ENCODE measurements at places on chromosomes 2 and 18.
A peak's percentile ranks its signal among the peaks of the same experiment; 100 is the strongest.

DNA sequence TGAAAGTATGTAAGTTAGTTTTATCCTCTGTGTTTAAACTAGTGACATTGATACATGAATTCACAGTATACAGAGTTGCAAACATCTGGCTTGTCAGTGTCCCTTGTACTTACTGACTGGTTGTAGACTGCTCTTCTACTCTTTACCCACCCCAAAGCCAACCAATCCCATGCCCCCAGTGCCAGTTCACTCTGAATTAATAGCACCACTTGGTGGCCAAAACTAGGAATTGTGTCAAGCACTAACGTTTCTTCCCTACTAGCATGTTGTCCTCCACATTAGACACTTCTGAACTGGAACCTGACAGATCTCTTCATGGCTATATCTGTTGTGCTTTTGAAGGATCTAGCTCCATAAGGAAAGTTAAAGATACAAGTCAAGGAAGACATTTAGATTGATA lies 27.2 kb upstream of the OTX1 start:
- peaks cover 7% of the 10 kb centered on the region for H3K36me3 ChIP-seq
- no peaks in the 10 kb centered on the region for H3K4me1 ChIP-seq
- H3K4me3 ChIP-seq, result no peak overlapping the region
- no peak overlapping the region for H3K27ac ChIP-seq

DNA sequence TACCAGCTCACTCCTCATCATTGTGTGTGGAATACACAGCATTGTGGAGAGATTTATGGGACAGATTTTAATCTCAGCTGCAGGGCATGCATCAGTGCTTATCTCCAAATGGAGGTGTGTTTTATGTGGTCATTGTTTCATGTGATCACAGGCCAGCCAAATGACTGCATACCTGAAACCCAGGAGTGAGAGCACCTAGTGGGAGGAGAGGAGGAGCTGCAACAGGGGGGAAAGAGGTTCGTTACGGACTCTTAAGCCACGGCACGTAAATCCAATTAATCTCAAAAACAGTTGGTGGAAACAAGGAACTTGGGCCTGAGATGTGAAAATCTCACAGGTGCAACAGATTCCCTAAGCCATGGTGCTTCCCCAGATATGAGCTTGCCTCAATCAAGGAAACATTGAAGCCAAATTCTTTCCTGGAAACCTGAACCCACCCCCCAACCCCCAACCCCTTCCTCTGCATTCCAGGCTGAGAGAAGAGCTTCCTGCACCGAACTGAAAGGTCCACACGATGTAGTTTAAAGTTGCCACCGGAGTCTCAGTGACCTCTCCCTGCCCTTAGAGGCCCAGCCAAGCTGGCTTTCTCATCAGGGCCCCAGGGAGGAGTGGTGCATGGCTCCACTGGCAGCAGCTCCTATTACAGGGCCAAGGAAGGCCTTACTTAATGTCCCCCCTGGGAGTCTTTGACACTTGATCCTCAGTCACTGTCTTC lies 167.4 kb downstream of the C1D start:
- H3K36me3 ChIP-seq, result no peaks in the 10 kb centered on the region
- H3K4me3 ChIP-seq, result no peak overlapping the region
- no peak overlapping the region for H3K27ac ChIP-seq

- H3K27me3 ChIP-seq, result no peaks in the 10 kb centered on the region
- H3K4me3 ChIP-seq, result no peak overlapping the region
- H3K36me3 ChIP-seq, result no peaks in the 10 kb centered on the region
- no peaks in the 10 kb centered on the region for H3K4me1 ChIP-seq
- no peak overlapping the region for H3K27ac ChIP-seq
- no peak for DNase-seq
Measured at GRCh38 chr2:78839259-78839658, 186.2 kb upstream of the REG3G start.

DNA sequence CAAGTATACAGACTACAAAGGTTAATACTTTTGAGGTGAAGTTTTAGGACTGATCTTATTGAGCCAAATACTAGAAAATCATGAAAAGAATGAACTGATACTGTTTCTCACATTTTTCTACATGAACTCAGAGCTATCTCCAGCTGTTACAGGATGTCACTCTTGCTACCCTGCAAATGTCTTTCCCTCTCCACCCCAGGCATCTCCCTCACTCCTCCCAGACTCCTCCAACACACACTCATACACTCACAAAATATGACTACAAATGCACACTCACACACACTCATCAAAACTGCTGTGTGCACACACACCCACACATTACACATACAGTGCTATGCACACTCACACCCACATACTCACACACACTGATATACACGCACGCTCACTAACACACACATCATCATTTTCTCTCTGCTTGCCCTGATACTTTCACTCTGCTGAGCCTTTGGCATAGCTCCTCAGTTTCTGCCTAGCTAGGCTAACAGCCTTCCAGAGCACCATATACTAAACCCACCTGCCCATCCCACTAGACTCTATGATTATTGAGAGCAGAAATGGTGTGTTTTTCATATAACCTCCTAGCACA lies 273.3 kb downstream of the CD226 start:
- H3K27me3 ChIP-seq, result no peaks in the 10 kb centered on the region
- H3K36me3 ChIP-seq, result no peaks in the 10 kb centered on the region
- H3K4me3 ChIP-seq, result no peak overlapping the region
- no peak for DNase-seq
- no peak overlapping the region for H3K27ac ChIP-seq

GRCh38 chr2:133657591-133657990 lies 89.3 kb upstream of the NCKAP5 start:
- H3K4me1 ChIP-seq, result peaks cover under 1% of the 10 kb centered on the region
- H3K4me3 ChIP-seq, result no peak overlapping the region
- no peak for DNase-seq
- H3K36me3 ChIP-seq, result no peaks in the 10 kb centered on the region
- H3K27ac ChIP-seq, result no peak overlapping the region

DNA sequence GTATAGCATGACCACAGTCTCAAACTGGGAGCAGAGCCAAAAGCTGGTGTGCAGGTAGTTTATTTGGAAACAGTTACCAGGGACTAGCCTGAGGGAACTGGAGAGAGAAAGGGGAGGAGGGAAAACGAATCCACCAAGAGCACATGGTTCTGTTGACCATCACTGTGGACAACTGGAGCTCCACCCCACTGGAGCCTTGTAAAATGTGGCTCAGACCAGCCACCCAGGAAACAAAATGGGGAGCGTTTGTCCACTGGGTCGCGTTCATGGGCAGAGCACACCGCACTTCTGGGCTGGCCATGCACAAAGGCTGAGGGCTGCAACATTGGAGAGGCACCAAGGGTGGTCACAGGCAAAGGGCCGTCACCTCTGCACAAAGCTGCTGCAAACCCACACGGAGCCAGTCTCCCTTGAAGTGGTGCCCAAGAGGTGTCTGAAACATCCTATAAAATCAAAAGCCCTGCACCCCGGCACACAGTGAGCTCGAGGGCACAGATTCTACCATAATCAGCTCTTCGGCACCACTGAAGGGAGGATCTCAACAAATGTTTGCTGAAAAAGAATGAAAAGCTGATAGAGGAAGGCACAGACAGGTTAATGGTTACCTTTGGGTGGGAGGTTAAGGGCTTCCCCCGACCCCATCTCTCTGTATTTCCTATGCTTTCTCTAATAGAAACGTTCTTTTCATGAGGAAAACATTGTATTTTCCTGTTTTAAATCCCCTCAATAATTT lies 192.9 kb downstream of the INHBB start:
- DNase-seq, result no peak
- no peaks in the 10 kb centered on the region for H3K4me1 ChIP-seq
- no peak overlapping the region for H3K27ac ChIP-seq
- H3K27me3 ChIP-seq, result no peaks in the 10 kb centered on the region
- no peaks in the 10 kb centered on the region for H3K36me3 ChIP-seq

- H3K4me3 ChIP-seq, result no peak overlapping the region
- no peaks in the 10 kb centered on the region for H3K36me3 ChIP-seq
- H3K27me3 ChIP-seq, result no peaks in the 10 kb centered on the region
Measured at GRCh38 chr2:222774941-222775340, 85.9 kb upstream of the ACSL3 start.

DNA sequence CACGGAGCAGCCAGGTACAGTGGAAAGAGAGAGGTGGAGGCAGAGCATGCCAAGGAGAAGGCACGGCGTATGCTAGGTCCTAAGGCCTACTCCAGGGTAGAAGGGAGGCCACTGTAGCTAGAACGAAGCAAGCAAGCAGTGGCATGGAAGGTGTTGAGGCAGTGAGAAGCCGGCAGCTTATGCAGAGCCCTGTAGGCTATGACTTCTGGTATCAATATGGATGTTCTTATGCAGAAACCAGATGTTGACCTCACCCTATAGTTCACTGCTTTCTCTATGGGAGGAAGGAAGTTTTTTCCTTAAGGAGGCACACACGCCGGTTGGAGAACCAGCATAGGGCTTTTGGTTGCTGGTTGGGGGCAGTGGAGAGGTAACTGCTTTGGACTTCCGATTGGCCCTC lies 6.1 kb downstream of the MGAT5 start:
- H3K27ac ChIP-seq, result no peak overlapping the region
- H3K27me3 ChIP-seq, result no peaks in the 10 kb centered on the region
- no peak overlapping the region for H3K4me3 ChIP-seq
- no peak for DNase-seq

- H3K4me1 ChIP-seq, result peaks cover 3% of the 10 kb centered on the region
- peak; percentile 93 for DNase-seq
- H3K27me3 ChIP-seq, result no peaks in the 10 kb centered on the region
- no peaks in the 10 kb centered on the region for H3K36me3 ChIP-seq
Measured at GRCh38 chr2:85753525-85754312, at the start of gene ATOH8. Gene ATOH8, plus strand, starts transcription at chr2:85753991. Its CDS starts 199 bp downstream, at chr2:85754190.

DNA sequence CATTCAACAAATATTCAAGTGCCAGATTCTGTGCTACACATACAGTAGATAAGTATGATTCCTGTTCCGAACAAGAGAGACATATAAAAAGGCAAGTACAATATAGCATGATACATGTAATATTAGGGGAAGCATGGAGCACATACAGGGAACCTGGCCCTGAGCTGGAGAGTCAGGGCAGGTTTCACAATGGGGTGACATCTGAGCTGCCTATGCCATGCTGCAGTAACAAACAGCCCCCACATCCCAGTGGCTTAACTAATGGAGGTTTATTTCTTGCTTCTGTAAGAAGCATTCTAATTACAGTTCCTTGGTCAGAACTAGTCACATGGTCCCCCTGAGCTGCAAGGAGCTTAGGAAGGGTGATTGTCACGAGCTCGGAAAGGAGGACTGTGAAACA lies 27.3 kb upstream of the TACR1 start:
- DNase-seq, result no peak
- H3K4me1 ChIP-seq, result no peaks in the 10 kb centered on the region
- H3K27ac ChIP-seq, result no peak overlapping the region
- H3K4me3 ChIP-seq, result no peak overlapping the region
- no peaks in the 10 kb centered on the region for H3K36me3 ChIP-seq
- H3K27me3 ChIP-seq, result no peaks in the 10 kb centered on the region

- no peaks in the 10 kb centered on the region for H3K27me3 ChIP-seq
- no peaks in the 10 kb centered on the region for H3K4me1 ChIP-seq
- no peak overlapping the region for H3K4me3 ChIP-seq
Measured at GRCh38 chr18:63788447-63789096, 13.4 kb downstream of the SERPINB7 start.

- no peaks in the 10 kb centered on the region for H3K27me3 ChIP-seq
- H3K27ac ChIP-seq, result no peak overlapping the region
Measured at GRCh38 chr2:111057045-111057444, 63.7 kb upstream of the BCL2L11 start.

DNA sequence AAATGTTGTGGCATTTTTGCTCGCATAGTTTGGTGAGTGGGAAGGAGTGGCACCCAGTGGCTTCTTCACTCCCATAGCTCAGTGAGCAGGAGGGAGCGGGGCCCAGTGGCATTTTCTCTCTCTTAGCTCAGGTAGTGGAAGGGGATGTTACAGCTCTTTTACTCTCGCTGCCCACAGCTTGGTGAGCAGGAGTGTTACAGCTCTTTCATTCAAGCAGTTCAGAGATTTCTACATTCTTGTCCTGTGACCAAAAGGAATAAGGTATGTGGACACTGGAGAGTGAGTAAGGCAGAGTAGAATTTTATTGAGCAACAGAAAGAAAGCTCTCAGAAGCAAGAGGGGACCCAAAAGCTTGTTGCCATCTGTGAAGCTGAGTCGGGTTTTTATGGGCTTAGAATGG lies 192.4 kb downstream of the SPAG16 start:
- DNase-seq, result no peak
- no peaks in the 10 kb centered on the region for H3K27me3 ChIP-seq
- no peak overlapping the region for H3K4me3 ChIP-seq
- H3K36me3 ChIP-seq, result no peaks in the 10 kb centered on the region
- H3K27ac ChIP-seq, result no peak overlapping the region

GRCh38 chr2:210715560-210716082 lies 159.2 kb downstream of the CPS1 start:
- no peak overlapping the region for H3K4me3 ChIP-seq
- no peaks in the 10 kb centered on the region for H3K27me3 ChIP-seq
- H3K4me1 ChIP-seq, result no peaks in the 10 kb centered on the region

GRCh38 chr2:98768384-98769113 lies 37.6 kb upstream of the MGAT4A start:
- H3K4me3 ChIP-seq, result no peak overlapping the region
- H3K27ac ChIP-seq, result no peak overlapping the region
- no peaks in the 10 kb centered on the region for H3K4me1 ChIP-seq
- H3K27me3 ChIP-seq, result no peaks in the 10 kb centered on the region
- no peaks in the 10 kb centered on the region for H3K36me3 ChIP-seq
- peak; percentile 62 for DNase-seq

- H3K27ac ChIP-seq, result no peak overlapping the region
- H3K4me3 ChIP-seq, result no peak overlapping the region
- H3K4me1 ChIP-seq, result peaks cover 3% of the 10 kb centered on the region
- no peak for DNase-seq
- H3K36me3 ChIP-seq, result no peaks in the 10 kb centered on the region
Measured at GRCh38 chr2:173972636-173973035, 7.5 kb upstream of the SP3 start.

- DNase-seq, result no peak
- no peak overlapping the region for H3K27ac ChIP-seq
- no peak overlapping the region for H3K4me3 ChIP-seq
- H3K27me3 ChIP-seq, result no peaks in the 10 kb centered on the region
Measured at GRCh38 chr2:155021618-155022017, 323.1 kb downstream of the KCNJ3 start.

DNA sequence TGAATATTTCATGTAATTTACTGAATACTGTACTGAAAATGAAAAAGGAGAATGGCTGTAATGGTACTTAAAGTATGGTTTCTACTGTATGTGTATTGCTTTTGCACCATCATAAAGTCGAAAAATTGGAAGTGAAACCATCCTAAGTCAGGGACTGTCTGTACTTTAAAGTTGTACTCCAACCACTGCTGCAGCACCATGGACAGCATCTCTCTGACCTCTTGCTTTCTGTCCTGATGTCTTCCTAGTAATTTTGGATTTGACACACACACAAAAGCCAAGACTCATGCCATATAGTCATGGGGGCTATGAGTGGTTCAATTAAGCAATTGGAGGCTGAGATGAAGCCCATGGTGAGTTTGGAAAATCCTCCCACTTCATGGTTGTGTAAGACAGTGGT lies 256.3 kb upstream of the PKDCC start:
- no peak overlapping the region for H3K27ac ChIP-seq
- H3K4me3 ChIP-seq, result no peak overlapping the region
- no peaks in the 10 kb centered on the region for H3K4me1 ChIP-seq

GRCh38 chr2:70947556-70948184 lies 12.0 kb downstream of the ATP6V1B1 start:
- no peaks in the 10 kb centered on the region for H3K36me3 ChIP-seq
- no peak for DNase-seq
- H3K4me3 ChIP-seq, result no peak overlapping the region
- H3K27ac ChIP-seq, result no peak overlapping the region

All from aorta (tissue), 5 donors.